ENCODE measurements at places on chromosomes 7 and 10.

GRCh38 chr10:119439922-119440321 lies 102.6 kb downstream of the RGS10 start:
- DNase-seq, result no peak

DNA sequence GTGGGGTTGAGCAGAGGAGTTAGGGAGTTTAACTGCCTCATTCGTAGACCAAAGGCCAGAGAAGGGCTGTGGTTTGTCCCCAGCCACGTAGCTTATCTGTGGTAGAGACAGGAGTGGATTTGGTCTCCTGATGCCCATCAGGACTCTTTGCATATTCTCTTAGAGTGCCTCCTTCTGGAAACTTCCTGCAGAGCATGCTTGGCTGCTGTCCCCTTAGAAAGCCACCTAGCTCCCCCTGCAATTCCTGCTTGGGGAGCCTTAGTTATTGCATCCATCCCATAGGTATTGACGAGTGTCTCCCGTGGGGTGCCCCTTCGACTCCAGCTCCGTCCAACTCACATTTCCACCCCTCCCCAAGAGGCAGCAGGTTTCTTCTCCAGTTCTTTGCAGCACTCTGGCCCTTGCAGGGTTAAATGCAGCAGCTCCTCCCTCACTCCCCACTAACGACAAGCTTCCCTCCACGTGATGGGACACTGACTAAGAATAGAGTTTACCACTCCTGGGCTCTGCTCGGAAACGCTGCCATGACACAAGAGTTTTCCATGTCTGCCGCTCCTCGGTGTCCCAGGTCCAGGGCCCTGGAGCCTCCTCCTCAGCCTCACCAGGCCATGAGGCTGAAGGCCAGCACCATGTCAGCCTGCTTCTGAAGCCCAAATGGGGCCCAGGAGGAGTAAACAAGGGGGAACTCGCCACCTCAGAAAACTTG lies 147.8 kb upstream of the UNC5B start:
- no peak for DNase-seq

- DNase-seq, result no peak
Observed at GRCh38 chr7:21361413-21362125, 66.3 kb upstream of the SP4 start.

GRCh38 chr10:78197628-78198272 lies 164.1 kb downstream of the RPS24 start:
- DNase-seq, result no peak

GRCh38 chr7:12052211-12052610 lies 158.9 kb upstream of the TMEM106B start:
- no peak for DNase-seq

DNA sequence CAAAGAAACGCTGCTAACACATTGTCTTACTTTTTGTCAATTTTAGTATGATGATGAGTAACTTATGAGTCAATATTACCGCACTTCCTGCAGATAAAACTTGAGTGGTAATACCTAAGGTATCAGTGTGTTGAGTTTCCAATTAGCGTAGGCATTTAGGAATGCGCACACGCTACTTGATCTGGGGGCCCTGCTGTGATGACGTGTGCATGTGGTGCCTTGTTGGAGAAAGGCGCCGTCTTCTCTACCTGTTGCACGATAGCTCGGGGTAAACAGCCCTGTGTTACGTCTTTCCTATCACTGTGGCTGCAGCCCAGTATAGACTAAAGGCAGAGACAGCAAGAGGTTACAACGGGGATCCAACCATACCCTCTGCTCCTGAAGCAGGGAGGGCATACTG lies 476.8 kb upstream of the ADARB2 start:
- DNase-seq, result no peak
